Choroid plexus epithelial cell (primary cell): ENCODE measurements at places on chromosomes 2 and 18.

- no peak for DNase-seq
These were observed 139.0 kb upstream of the HNRNPA3 start for GRCh38 chr2:177073611-177074010.

DNA sequence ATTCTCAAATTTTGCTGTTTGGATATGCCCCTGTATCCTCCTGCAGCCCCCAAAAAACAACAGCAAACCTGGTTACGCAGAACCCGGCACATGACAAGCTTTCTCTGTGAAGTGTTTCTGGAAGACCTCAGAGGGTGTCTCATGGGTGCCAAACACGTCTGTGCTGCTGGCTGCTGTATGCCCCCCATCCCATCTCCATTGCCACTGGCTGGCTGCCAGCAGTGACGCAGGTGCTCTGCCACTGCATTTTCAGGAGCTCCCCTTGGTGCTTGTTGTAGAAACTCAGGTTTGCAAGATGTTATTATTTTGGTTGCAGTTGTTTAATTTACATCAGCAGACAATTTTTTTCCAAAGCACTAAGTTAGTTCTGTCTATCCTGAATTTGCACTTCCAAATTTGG is 166.4 kb upstream of the FANCL start:
- no peak for DNase-seq

DNA sequence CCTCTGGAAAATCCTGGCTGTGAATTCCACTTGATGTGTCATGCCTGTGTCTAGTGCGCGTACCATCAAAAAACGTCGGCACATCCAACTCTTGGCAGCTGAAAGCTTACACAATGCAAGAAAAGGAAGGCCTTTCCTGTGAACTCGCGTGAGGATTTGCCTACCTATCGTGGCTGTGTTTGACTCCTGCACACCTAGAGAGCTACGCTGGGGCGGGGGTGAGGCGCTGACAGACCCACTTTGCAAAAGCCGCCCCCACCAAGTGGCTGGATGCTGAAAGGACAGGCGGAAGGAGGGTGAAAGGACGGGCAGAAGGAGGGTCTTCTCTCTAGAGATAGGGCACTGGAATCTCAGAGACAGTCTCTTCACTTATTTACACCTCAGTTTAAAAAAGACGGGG is 270.1 kb downstream of the EIPR1 start:
- no peak for DNase-seq

- DNase-seq, result peak; percentile 5
These were observed 38.1 kb downstream of the ST8SIA5 start for GRCh38 chr18:46718501-46719341.

DNA sequence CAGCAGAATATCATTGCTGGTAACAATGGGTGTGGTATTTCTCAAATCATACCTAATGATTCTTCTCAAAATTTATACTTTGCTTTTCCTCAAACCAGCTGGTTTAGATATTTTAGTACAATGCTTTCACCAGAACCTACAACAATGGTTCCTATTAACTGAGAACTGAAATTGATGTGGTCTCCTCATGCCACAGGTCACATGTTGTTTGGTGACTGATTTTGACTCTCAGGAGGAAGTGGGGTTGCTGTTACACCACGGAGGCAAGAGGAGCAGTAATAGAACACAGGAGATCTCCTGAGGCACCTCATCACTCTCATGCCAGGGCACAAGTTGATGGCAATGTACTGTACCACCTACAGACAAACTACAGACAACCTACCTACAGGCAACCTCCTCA is 3.0 kb upstream of the CEP68 start:
- DNase-seq, result no peak

GRCh38 chr2:10575609-10576280 is 114.0 kb downstream of the NOL10 start:
- peak; percentile 73 for DNase-seq

DNA sequence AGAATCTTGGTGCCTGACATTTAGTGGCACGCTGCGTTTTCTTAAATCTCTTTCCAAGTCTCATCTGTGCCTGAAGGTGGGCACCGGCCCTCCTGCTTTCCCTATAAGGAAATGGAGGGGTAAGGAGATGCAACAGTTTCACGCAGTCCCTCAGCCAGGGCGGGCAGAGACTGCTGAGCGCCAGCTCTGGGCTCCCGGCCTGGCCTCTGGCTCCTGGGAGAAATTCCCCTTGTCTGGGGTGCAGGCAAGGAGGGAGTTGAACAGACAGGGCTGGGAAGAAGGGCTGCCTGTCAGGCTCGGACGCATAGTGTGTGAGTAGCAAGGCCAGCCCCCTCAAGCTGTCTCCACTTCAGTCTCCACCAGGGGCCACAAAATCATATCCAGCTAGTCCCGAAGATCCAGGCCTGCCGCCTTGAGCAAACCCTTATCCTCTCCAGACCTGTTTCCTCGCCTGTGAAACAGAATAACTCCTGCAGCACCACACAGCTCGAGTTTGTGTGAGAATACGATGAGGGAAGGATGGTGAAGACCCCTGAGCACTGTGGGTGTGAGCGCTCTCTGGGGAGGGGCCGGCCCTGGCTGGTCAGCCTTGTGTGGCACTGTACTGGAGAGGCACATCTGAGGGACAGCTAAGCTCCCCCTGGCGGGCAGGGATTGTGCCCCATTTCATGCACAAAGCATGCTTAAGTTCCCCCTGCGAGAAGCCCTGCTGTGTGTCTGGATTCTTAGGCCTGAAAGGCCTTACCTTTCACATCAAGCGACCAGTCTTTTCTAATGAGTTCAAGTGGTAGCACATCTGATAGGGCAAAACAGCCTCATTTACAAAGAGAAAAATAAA is 33.8 kb downstream of the SDC1 start:
- no peak for DNase-seq

DNA sequence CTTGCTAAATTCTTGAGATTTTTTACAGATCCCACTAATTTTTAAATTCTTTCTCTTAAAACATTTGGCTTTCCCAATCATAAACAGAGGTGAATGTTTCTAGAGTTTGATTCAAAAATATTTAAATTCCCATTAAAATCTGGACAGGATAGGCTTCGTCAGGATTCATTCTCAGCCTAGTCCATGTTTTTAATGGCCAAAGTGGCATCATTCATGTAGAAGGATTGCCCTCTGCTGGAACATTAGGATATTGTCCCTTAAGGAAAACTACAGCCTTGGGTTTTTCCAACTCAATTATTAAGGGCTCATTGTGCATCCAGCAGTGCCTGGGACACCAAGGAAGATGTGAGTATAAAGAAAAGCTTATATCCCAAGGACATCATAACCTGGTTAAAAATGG is 71.7 kb downstream of the TPGS2 start:
- peak; percentile 81 for DNase-seq

DNA sequence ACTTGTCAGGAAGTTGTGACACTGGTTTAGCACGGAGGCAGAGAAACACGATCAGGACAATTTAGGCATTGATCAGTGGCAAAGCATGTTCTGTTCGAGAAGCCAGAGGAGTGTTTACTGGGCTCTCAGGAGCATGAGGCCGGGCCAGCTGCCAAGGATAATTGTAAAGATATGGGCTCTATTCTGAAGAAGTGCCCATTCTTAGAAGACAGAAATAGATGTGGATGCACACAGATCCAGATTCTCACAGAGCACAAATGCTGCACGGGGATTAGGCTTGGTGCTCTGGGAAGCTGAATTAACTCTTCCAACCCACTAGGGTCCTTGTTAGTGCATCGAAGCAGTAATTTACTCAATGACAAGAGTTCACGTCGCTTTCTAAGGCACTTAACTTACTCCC is 16.2 kb downstream of the AFF3 start:
- DNase-seq, result no peak

- no peak for DNase-seq
These were observed 42.4 kb downstream of the MEIS1 start for GRCh38 chr2:66477135-66477842.

DNA sequence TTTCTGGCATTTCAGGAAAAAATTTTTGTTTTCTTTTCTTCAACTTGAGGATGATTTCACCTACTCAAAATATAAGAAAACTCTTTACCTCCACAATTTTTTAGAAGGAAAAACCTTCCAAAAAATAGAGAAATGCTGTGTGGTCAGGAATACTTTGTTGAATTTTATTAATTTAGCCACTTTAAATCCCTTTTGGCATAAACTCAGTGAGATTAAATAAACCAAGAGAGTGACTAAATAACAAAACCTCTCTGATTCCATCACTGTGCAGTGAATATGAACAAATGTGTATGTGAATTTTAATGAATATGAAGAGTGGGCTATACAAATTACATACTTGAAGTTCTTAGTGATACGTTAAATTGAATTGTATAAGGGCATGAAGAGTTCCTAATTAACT is 25.8 kb upstream of the CYTIP start:
- DNase-seq, result no peak

- no peak for DNase-seq
These were observed 63.0 kb upstream of the PGAP1 start for GRCh38 chr2:196989496-196989895.

- no peak for DNase-seq
These were observed 2.8 kb upstream of the TMEM131 start for GRCh38 chr2:97998431-97999005.

DNA sequence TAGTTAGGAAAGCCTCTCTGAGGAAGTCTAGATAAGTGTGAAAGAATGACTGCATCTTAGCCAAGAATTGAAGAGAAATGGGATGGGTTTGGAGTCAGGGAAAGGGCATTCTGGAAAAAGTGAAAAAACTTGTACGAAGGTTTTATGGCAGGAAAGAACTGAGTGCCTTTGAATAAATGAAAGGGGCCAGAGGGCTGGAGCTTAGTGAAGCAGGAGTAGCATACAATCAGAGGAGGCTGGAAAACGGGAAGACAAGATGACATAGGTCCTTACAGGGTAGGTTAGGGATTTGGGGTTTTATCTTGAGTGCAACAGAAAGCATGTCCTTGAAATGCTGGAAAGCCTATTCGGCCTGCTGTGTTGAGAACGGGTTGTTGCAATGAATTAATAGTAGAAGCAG is 152.6 kb upstream of the RND3 start:
- no peak for DNase-seq

DNA sequence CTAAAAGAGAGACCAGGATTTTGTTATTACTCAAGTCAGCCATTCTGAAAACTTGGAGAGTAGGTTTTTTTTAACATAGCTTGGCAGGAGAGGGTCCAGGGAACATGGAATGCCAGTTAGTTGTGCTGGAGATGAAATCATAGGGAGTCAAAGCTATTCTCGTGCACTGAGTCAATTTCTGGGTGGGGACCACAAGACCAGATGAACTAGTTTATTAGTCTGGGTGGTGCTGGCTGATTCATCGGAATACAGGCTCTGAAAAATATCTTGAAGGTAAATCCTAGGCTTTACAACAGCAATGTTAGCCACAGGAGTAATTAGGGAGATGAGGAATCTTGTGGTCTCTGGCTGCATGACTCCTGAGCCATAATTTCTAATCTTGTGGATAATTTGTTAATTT is 921.4 kb downstream of the TRIB2 start:
- DNase-seq, result no peak

- no peak for DNase-seq
These were observed 945.7 kb upstream of the LRRTM1 start for GRCh38 chr2:81250270-81250669.

DNA sequence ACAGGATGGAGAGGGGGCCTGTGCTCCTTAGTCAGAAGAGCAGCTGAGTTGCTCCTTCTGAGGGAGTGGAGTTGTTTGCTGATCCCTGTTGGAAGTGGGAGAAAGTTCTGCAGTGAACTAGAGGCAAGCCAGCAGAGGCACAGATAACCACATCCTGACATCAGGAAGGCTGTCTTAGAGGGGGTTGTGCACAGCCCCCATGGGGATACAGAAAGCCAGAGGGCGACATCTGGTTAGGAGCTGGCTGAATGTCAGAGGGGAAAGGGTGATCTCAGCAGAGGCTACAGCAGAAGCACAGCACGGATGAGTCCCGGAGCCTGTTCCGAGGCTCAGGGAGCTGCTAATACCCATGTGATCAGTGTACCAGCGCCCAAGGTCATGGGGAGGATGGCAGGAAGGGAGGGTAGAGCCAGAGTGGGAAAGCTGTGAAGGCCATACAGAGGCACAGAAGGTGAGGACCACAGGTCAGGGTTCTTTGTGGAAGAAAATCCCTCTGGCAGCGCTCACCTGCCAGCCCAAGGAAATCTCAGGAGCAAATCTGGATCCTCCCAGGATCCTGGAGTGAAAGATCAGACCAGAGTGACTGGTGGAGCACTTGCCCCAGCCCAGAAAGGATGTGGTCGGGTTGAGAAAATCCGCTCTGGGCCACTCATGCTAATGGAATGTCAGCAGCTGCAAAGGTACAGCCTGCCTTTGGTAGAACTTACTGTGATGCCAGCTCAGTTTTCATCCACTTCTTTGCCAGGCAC is 111.8 kb downstream of the STPG4 start:
- DNase-seq, result peak; percentile 94

- DNase-seq, result peak; percentile 77
These were observed 36.9 kb downstream of the TRAK2 start for GRCh38 chr2:201414099-201415023.

DNA sequence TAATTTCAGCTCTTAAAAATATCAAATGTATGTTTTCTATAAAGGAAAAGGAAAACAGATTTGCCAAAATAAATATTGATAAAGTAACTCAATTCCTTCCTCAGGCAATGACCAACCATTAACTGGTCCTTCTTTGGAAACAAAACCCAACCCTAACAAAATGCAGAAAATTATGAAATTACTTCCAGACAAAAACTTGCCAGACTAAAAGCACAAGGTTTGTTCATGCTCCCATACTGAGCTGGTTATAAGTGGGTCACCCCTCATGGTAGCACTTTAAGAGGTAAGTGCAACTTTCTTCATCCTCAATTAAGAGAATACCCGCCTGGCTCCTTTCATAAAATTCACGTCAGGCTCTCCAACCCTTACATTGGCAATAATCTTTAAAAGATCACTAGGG is 31.1 kb upstream of the TTC32 start:
- DNase-seq, result no peak

DNA sequence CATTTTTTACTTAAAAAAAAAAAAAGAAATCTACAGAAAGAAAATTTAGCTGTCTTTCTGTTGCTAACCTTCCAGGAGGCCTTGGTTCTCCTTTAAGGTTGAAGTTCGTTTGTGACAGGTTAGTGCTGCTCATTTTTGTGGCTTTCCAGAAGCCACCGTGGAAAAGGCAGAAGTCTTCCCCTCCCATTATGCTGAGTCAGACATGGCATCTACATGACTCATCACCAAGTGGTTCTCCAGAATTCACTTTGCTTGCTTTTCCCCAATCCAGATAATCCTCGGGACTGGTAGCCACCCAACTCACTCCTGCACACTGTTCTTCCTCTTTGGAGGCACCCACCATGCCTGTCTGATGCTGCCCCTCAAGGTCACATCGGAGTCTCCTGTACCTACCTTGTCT is 228.7 kb downstream of the PIK3C3 start:
- DNase-seq, result peak; percentile 52
